ENCODE measurements at places on chromosomes 7 and 10.

- peak; percentile 34 for DNase-seq
Measured at GRCh38 chr10:71727105-71727737, 7.6 kb upstream of the C10orf105 start.

DNA sequence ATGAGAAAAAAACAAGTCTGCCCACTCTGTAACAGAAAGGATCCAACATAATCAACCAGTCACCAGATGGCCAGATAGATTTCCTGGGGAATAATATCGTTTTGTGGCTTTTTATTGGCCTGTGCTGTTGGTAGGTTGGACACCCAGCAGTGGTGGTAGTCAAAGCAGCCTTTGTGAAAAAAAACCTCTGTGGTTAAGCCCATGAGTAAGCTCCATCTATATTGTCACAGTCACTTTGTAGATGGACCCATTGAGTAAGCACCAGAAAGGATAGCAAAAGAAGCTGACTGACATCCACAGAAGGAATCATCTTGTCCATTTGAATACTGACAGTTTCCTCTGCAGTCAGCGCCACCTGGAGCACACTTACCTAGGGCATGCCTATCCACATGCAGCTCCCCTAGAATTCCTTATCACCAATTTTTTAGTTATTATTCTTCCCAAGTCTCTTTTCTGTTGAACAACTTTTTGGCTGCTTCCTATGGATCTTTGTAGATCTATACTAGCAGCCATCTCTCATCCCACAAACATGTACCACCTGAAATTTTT, 96.9 kb downstream of the IQUB start:
- DNase-seq = no peak

DNA sequence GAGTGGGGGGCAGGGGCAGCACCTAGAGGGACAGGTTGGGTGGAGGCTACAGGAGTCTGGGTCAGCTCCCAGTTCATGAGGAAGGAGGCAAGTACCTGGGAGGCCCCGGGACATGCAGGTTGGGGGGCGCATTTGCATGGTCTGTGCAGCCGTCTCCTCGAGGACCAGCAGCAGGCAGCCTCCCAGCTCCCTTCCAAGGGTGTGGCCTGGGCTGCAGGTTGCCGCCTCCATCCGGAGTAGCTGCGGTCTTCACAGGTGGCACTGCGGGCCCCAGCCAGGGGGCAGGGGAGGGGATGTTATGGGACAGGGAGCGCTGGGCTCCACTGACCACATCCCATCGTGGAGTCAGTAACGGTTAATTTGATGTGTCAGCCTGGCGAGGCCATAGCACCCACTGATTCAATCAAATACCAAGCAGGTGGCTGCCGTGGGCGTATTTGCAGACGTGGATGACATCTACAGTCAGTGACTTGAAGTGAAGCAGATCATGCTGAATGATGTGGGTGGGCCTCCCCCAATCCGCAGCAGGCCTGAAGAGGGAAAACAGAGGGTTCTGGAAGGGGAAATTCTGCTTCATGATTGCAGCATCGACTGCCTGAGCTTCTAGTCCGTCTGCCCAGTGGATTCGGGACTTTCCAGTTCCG, 81.6 kb downstream of the PRKAG2 start:
- DNase-seq = peak; percentile 15

DNA sequence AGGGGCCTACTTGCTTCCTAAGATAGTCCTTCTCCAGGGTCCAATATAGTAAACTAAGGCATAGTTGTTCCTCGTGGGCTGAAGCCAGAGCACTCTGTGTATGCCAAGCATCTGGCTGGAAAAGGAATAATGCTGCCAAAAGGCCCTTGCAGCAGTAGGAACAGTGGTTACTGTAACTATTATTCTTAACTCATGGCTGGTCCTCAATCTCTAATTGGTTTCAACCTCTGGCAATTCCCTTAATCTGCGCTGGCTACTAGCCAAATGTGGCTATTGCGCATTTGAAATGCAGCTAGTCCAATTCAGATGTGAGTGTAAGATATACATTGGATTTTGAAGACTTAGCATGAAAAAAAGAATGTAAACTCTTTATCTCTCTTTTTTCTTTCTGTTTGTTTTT, 27.8 kb upstream of the LBX1 start:
- no peak for DNase-seq

GRCh38 chr10:95513941-95514392, 47.2 kb downstream of the SORBS1 start:
- no peak for DNase-seq

GRCh38 chr7:51545131-51545530, 228.5 kb upstream of the COBL start:
- no peak for DNase-seq

GRCh38 chr7:25952261-25953057, 199.5 kb upstream of the NFE2L3 start:
- DNase-seq = no peak
